ENCODE measurements at places on chromosomes 11 and 22.
A peak's percentile ranks its signal among the peaks of the same experiment; 100 is the strongest.

- DNase-seq = peak; percentile 40
Observed at GRCh38 chr11:116412118-116412889, 360.5 kb downstream of the BUD13 start.

DNA sequence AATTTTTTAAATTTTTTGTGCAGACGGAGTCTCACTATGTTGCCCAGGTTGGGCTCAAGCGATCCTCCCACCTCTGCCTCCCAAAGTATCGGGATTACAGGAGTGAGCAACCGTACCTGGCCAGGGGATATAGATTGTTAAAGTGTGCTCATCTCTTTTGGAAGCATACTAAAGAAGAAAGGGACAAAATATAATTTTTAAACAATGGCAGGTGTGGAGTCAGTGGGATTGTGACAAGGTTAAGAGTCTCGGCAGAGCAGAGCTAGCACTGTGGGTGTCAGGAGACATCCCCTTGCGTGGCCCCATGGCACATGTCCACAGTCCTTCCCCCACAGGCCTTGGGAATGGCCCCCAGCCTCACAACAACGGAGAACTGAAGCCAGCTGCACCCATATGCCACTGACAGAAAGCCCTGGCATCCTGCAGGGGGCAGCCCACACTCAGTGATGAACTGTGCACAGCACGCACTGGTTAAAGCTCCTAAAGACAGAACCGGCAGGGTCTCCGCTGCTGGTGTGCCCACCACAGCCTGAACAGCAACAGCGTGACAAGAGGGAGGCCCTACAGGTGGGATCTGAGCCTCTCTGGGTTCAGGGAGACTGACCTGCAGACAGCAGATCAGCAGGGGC, 29.9 kb downstream of the SERPIND1 start:
- peak; percentile 67 for DNase-seq

- DNase-seq = no peak
Observed at GRCh38 chr11:103993507-103993906, 42.9 kb upstream of the DDI1 start.

GRCh38 chr11:70445605-70446004, 47.3 kb downstream of the CTTN start:
- no peak for DNase-seq

DNA sequence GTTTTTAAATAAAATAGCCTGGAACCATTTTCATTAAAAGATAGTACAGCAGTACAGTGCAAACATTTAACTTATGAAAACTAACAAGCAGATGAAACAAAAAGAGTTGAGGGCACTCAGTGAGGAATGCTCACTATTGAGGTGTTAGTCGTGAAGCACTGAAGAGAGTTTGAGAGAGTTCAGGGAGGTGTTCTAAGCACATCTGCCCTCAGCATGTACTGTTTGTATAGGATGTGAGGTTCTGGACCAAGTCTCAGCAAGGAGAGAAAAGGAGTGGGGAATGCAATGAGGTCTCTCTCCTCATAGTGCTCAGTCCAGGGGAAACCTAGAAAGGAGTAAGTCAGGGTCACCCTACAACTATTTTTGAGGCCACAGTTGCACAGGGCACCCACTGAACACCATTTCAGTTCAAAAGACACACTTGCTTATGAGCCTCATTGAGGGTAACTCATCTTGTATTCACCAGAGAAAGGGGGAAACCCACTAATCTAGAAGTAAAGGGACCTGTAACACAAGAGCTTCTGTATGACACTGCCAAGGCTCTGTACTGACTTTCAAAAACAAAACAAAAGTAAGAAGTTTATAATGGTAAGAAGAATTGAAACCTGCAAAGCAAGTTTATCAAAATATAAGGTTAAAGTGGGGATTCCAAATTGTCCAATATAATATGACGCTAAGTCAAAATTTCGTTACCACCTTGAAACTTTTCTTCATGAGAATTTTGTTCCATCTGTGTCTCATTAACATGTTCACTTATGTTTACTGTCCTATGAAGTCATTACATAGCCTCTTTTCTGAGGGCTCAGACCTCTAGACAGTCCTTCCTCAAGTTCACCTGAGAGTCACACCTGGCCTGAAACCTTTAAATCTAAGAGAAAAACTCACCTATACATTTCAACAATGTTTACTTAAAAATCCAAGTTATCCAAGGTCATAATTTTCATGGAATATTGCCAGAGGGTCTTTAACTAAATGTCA, 275.3 kb downstream of the ETS1 start:
- no peak for DNase-seq

DNA sequence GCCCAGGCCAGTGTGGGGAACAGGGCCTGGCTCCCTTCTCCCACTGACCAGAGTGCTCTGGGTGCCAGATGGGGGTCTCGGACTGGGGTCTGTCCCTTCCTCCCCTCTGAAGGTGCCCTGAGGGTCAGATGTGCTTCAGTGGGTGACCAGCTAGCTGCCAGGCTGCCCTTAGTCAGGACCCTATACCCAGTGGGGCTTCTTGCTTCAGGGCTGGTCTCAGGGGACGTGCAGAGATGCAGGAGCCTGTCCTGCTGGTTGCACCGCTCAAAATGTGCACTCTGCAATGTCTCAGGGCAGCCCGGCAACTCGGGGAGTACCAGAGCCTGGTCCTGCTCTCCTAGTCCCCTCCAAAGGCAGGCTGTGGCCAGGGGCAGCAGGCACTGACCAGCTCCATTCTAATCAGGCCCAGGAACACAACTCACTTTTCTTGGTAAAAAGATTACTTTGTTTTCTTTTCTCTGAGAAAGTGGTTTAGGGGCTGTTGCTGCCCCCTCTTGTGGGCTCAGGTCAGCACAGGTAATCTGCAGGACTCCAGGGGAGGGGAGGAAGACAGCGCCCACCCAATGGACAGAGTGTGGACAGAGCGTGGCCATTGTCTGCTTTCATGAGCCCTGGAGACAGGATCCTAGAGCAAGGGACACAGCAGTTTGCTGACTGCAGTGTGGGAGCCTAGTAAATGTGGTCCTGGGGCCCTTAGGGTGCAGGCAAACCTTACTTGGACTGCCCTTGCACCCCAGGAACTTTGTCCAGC, 80.9 kb downstream of the MED15 start:
- no peak for DNase-seq

GRCh38 chr11:112520354-112520753, 259.7 kb upstream of the PLET1 start:
- no peak for DNase-seq

DNA sequence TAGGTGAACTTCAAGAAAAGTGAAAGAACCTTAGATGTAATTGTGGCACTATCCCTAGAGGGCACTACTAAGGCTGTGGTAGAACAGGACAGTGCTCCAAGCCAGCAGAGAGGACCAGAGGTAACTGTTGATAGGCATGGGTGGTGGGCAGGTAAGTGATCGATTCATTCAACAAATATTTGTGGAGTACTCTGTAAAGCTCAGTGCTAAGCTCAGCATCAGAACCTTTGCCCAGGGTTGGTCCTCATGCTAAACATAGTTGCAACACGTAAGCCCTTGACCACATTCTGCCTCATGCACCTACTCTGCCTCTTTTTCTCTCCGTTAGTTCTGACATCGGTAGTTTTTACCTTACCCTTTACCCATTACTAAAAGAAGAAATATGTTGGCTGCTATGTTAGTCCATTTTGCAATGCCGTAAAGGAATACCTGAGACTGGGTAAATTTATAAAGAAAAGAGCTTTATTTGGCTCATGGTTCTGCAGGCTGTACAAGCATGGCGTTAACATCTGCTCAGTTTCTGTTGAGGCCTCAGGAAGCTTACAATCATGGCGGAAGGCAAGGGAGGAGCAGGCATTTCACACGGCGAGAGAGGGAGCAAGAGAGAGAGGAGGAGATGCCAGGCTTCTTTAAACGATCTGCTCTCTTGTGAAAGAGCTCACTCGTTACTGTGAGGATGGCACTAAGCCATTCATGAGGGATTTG, 18.4 kb upstream of the NNMT start:
- DNase-seq = no peak

DNA sequence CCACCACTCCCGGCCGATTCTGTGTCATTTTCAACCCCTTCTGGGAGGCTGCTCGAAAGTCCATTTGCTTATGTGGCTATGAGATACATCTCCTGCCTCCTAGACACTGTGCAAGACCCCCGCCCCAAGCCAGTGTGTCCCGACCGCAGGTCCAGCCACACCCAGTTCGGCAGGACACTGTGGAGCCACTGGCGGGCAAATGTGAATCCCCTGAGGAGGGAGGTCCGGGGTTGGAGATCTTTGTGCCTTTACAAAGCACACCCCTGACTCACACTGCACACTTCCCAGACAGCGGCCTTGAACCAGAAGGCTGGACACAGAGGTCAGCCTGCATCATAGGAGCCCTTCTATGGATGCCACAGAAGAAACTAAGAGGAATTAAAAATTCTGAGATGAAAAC, 17.4 kb downstream of the FXYD6 start:
- DNase-seq = no peak

DNA sequence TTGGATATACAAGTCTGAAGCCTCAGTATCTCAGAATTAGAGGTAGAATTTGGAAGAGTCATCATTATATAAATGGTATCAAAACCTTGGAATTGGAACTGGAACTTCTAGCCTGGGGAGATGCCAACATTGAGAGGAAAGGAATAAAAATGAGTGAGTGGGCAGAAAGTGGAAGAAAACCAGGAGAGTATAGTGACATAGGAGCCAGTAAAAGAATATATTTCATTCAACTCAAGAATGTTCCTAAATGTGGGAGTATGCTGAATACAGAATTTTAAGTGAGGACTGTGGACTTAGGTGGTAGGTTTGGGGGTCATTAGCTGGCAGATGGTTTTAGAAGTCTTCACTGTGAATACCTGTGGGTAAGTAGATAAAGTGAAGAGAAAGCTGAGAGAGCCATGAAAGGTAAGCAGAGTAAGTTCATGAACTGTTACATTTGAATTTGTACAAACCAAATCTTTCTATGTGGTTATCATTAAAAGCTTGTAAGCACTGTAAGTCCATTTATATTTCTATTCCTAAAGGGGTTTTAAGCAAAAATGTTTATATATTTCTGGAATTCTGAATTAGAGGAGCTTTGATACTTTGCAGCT, 60.2 kb downstream of the PDHX start:
- DNase-seq = no peak

DNA sequence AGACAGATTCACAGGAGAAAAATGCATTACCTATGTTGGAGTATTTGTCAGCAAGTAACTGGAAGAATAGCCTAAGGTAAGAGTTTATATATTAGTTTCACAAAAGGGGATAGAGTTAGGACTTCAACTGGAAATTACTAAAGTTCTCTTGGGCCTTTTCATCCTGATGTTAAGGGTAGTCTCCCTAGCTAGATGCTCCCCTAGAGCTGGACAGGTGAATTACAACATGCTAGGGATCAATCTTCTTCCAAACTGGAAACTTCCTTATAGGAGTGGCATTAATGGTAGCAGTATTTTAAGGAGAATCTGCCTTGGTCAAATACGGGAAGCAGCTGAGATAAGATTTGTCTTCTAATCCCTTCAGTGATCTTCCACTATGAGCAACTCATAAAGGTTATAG, 632.8 kb upstream of the RAG2 start:
- no peak for DNase-seq

DNA sequence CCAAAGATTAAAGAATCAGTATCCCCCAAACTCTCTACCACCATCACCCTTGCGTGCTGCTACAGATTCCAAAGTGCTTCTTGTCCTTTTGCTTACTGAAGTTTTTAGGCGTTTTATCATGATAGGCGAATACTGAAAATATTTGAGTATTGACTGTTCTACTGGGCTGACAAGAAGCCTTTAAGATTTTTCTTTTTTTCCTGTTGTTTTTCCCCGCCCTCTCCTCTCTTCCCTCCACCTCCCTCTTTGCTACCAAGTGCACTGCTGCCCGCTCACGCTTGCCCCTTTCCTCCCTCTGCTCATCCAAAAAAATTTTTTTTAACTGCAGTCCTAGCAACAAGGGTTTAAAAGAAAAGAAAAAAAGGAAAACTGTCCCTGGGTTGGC, 679 bp downstream of the SPCS2 start:
- DNase-seq = no peak

- DNase-seq = no peak
Observed at GRCh38 chr11:131229221-131229620, 141.2 kb upstream of the NTM start.

GRCh38 chr11:70474710-70475109, 76.4 kb downstream of the CTTN start:
- no peak for DNase-seq

GRCh38 chr11:14446701-14447169, 52.9 kb downstream of the COPB1 start:
- DNase-seq = no peak

GRCh38 chr11:46918083-46918787, at the start of gene LRP4:
Gene LRP4 (minus strand): TSS chr11:46918550. CDS start chr11:46918379, 171 bp downstream.
- peak; percentile 87 for DNase-seq

DNA sequence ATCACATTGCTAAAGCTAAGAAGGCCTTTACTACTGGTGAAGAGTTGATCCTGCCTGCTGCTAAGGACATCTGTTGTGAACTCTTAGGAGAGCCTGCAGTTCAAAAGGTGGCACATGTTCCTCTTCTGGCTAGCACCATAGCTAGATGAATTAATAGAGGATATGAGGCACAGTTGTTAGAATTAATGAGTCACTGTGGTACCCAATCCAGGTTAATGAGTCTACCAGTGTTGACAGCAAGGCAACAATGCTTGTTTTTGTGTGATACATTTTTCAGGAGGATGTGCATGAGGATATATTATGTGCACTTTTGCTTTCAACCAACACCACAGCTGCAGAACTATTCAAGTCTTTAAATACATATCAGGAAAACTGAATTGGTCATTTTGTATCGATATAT, 12.0 kb downstream of the C11orf58 start:
- DNase-seq = no peak

DNA sequence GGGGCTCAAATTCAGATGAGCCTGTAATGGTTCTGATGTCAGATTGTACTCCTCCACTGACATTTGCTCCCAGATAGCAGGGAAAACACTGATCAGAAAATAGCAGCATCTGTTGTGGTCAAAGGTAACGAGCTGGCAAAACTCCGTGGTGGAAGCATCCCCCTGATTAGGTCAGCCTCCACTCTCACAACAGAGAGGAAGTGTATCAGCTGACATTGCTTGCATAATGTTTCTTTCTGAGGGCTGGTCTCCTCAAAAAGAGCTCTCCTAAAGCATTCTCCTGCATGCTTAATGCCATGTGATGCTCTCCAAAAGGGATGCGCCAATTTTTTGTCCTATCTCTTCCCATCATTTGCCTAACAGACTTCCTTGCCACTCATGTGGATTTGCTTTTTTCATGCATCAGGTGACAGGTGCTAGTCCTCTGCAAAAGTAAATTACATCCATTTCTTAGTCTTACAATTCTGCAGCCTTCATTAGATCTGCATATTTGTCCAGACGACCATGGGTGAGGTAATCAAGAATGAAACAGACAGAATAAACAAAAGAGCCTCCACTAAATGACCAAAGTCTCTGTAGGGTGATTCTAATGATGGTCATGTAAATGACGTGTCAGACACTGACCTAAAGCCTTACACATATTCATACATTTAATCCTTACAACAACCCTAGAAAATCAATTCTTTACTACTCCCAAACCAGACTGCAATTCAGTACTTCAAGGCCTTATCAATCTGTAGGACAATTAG, 6.4 kb upstream of the TENM4 start:
- DNase-seq = no peak

DNA sequence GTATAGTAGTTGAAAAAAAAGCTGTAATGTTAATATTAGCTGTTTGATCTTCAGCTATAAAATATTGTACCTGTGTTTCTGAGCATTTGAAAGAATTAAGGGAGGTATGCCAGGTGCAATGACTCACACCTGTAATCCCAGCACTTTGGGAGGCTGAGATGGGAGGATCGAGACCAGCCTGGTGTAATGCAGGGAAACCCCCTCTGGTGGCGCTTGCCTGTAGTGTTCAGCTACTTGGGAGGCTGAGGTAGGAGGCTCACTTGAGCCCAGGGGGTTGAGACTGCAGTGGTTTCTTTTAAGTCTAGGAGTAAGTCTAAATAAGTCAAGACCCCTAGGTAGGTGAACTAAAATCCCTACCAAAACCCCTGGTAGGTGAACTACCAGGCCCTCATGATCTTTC, 37.1 kb downstream of the TAF1D start:
- no peak for DNase-seq
